ENCODE measurements at places on chromosomes 1 and 21. TPM values are rescaled to one million over a fixed set of nuclear protein-coding genes. Genes with fewer than 3 reads are reported as not detected.

MIXL1 gene
- total RNA-seq: not detected

ILDR2 gene
- 13.0 TPM for total RNA-seq

TNFSF4 gene
- 0.26 TPM for total RNA-seq

CACNA1S gene
- total RNA-seq: not detected

ITLN2 gene
- total RNA-seq: not detected

RGS4 gene
- not detected for total RNA-seq

TSACC gene
- not detected for total RNA-seq

ADAMTS4 gene
- 2.3 TPM for total RNA-seq

CDC7 gene
- total RNA-seq: 20.4 TPM

BARHL2 gene
- total RNA-seq: not detected

CHIA gene
- not detected for total RNA-seq

OR2L13 gene
- not detected for total RNA-seq

CR1L gene
- not detected for total RNA-seq

CHD1L gene
- 71.2 TPM for total RNA-seq
